Activated CD4-positive, CD25-positive, alpha-beta regulatory T cell treated with anti-CD3 and anti-CD28 coated beads, Interleukin-2, amount 50 U/mL, for 24 hours (primary cell): ENCODE measurements at places on chromosomes 7 and 10.

GRCh38 chr10:20809631-20810030, 87.5 kb downstream of the NEBL start:
- no peak for ATAC-seq

GRCh38 chr7:30247541-30248401, 36.6 kb upstream of the ZNRF2 start:
- ATAC-seq: no peak

DNA sequence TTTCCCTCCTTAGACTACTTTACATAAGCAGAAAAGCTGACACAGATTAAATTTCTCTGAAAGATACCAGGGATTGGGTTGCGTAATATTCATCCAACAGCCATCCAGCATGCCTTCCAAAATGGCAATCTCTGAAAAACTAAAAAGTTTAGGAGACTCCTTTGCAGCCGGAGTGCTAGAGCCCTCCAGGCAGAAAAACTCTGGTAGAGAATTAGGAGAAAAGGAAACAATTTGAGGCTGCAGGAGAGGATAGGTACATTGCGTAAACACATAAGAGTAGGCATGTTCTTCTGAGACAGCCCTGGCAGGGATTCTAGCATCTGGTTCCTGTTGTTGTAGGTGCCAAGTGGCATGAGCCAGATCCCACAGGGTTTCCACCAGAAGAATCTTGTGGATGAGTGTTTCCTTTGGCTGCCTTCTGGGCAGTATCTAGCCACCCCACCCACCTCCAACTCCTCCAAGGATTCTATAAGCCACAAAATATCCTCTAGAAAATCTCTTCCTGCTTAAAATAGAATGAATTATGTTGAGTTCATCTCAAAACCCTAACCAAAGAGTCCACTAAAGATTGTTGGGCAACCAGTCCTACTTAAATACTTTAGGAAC, 402.4 kb downstream of the HGF start:
- no peak for ATAC-seq

DNA sequence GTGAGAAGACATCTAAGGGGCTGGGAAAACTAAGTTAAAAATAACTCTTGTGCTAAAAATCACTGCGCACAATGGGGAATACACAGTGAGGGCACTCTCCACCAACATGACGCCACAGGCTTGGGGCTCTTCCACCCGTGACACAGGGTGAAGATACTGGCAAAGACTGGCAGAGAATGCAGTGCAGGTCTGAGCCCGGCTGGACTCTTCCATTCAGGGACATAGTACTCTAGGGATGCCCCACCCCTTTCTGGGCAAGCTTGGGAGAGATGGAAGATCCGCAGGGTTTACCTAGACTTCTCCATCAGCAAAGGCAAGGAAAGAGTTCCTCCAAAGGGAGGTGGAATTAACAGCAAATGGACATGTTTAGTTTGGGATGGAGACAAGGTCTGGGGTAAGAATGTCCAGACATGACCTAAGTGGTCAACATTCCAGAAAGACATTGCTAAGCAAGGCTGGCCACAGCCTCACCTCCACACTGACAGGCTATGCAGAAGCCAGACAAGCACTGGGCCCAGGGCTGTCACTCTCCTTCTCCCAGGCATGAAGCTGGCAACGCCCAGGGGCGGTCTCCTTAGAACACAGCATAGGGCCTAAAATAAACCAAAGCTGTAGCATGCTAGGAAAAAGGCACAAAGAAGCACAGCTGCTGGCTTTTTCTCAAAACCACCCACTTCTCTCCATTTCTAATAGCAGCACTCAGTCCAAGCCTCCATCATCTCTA, 28.1 kb downstream of the XPNPEP1 start:
- ATAC-seq: no peak

- no peak for ATAC-seq
Observed at GRCh38 chr10:2019281-2019680, 282.0 kb upstream of the ADARB2 start.

DNA sequence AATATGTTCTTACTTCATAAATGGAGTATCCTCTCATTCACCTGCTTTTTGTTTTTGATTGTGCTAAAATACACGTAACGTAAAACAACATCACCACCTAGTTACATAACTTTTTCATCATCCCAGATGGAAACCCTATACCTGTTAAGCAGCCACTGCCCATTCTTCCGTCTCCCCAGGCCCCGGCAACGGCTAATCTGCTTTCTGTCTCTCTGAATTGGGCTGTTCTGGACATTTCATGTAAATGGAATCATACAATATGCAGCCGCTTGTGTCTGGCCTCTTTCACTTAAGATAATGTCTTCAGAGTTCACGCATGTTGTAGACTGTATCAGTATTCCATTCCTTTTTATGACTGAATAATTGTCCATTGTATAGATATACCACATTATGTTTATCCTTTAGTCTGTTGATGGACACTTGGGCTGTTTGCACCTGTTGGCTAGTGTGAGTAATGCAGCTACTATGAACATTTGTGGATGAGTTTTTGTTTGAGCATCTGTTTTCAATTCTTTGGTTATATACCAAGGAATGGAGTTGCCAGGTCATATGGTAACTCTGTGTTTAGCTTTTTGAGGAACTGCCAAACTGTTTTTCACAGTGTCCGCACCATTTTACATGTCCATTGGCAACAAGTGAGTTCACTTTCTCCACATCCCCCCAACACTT, 14.1 kb upstream of the SUN1 start:
- no peak for ATAC-seq

- no peak for ATAC-seq
Observed at GRCh38 chr7:144796919-144797318, 38.9 kb downstream of the TPK1 start.

- peak; percentile 54 for ATAC-seq
Observed at GRCh38 chr10:73875139-73875475, 752 bp upstream of the CAMK2G start.

DNA sequence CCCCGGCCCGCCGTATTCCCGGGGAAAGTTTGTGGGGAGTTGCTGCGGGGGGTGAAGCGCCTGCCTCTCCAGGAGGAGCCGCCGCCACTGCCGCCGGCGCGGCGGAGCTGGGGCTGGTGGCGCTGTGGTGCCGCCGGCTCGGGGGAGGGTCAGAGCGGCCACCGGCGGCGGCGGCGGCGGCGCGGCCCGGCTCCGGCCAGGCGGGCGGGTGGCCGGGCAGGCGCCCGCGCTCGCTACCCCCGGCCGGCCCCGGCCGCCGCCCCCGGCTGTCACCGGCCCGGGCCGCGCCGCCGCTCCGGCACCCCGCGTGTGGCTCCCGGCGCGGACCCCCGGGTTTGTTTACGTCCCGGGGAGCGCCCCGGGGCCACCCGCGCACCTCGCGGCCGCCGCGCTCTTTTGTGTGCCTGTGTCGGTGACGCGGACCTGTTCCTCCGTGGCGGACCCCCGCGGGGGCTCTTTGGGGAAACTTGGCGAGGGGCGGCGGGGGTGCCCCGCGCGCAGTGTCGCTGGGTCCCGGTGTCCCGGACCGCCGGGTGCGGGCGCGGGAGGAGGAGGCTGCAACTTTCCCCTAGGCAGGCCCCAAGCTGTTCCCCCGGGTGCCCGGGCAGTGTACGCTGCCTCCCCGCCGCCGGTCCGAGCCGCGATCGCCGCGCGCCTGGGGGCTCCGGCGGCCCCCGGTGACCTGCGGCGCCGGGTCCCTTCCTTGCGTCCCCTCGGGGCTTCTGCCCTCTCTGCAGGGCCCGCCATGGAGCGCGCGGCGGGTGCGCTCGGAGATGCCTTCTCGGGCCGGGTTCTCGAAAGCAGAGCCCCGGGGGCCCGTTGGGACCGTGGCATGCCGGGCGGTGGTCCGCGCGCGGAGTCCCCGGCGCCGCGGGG, 593 bp upstream of the CUX1 start:
- ATAC-seq: no peak

DNA sequence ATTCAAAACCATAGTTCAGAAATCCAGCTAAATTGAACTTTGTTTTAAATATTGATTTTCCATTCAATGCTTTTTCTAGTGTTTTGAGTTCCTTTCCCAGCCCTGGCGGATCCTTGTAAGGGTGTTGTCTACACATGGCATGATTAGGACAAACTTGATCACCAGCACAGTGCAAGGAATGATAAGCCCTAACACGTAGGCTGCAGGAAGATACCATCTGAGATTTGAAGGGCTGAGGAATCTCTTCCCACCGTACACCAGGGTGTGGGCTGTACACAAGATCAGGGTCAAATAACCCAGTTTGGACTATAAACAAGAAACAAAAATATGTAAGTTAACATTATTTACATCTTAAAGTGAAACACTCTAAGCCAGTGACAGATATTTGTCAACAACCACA, 27.4 kb downstream of the STEAP4 start:
- ATAC-seq: no peak

GRCh38 chr7:103447073-103447960, 1.3 kb upstream of the SLC26A5 start:
- no peak for ATAC-seq

- ATAC-seq: peak; percentile 69
Observed at GRCh38 chr7:138886501-138886917, 88.5 kb upstream of the ATP6V0A4 start.

DNA sequence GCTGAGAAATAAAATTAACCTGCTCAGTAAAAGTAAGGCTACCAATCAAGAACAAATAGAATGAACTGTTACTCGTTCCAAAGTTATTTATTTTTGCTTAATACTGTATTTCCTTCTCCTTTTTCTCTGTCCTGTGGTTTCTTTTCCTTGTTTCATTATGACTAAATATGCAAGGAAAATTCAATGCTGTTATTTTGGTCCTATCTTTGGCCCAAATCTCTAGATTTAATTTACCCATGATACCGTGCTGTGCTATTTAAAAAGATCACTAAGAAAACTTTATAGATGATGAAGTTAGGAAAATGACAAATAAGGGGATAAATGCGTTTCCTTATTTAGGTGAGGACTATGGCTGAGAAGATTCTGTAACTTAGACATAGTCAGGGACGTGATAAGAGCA, 45.3 kb upstream of the FAM133B start:
- ATAC-seq: no peak

DNA sequence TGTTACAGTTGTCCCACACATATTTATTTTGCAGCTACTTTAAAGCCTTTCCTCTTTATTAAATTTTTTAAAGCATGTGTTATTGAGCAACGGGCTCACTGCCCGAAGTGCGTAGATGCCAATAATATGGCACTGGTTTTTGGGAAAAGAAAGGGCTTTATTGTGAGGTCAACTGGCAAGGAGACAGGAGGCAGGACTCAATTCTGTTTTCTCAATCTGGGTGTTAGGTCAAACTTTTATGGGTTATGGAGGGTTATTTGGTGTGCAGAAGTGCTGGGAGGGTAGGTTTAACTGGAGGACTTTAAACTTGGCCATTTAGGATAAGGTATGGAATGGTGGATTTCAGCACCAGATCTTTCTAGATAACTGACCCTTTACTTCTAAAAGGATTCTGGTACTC, 183.6 kb downstream of the LRRC4 start:
- no peak for ATAC-seq

DNA sequence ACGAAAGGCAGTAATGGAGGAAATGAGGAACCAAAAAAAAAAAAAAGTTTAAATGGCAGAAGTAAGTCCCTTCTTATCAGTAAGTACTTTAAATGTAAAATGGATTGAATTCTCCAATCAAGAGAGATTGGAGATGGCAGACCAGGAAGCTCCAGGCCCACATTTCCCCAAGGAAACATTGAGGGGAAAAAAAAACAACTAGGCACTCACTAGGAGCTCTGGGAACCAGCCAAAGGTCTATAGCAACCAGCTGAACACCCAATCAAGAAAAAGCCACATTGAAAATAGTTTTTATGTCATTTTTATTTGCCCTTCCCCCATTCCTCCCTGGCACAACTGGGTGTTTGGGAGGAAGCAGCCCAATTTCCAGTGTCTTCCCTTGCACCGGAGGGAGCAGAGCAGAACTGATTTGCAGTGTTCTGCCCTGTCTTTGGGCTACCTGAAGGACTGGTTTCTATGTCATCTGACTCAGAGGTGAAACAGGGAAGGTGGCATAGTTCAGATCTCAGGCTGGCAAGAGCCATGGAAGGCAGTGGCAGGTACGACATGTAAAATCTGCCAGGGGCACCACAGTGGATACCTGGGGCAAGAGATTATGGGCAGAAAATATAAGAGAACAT, 121.9 kb downstream of the SMURF1 start:
- ATAC-seq: no peak

GRCh38 chr10:112484399-112484798, 37.4 kb downstream of the VTI1A start:
- ATAC-seq: no peak

- ATAC-seq: no peak
Observed at GRCh38 chr10:125113691-125114371, 46.5 kb downstream of the CTBP2 start.

- peak; percentile 52 for ATAC-seq
Observed at GRCh38 chr7:106285855-106286492, 1.2 kb upstream of the NAMPT start.

GRCh38 chr10:70889291-70889690, 926 bp upstream of the PCBD1 start:
- ATAC-seq: no peak

DNA sequence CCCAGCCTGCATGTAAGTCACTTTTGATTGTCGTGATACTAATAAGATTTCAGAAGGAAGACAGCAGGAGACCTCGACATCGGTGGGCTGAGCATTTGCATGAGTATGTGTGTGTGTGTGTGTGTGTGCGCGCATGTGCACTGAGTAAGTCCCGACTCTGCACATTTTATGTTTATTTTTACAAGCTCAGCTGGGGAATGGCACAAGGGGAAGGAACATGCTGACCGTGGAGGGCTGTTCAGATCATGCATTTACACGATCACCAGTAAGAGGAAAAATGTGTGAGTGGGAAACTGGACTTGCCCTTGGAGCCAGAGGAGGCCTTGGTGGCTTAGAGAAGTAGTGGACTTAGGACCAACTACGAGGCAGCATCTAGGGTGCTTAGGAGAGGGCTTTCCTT, 41.3 kb downstream of the IL2RA start:
- no peak for ATAC-seq

GRCh38 chr7:125256446-125256845, 326.8 kb upstream of the POT1 start:
- ATAC-seq: no peak

- ATAC-seq: no peak
Observed at GRCh38 chr10:16890691-16891090, 73.5 kb upstream of the RSU1 start.

GRCh38 chr7:141660259-141660658, 41.7 kb downstream of the DENND11 start:
- ATAC-seq: peak; percentile 22

GRCh38 chr10:17675638-17676037, 31.7 kb downstream of the STAM start:
- ATAC-seq: peak; percentile 49

DNA sequence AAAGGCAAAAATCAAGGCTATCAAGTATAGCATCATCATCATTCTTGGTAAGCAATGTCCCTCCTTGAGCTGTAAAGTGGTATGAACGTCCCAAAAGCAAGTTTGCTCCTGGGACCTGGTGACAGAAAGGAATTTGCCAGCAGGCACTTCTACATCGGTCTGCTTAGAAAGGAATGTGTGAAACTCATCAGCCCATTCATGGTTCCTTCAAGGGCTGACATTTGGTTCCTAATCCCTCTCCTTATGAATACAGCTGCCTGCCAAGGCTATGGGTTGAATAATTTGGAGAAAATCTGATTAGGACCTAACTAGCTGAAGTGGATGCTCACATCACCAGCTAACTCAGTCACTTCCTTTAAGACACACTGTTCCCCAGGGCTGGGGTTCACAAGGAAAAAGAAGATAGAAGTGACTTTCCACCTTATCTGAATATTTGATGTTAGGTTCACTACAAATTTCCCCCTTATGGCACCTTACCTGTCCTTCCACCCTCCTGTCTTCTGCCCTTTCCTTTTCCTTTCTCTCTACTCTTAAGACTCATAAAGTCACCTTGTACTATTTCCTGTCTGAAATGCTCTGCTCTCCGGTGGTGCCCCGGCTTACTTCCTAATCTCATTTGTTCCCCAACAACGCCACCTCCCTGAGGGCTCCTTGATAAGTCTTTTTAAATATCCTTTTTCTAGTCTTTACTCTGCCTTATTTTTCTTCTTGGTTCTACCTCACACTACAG, 187.1 kb downstream of the NPSR1 start:
- ATAC-seq: no peak
